ENCODE measurements at places on chromosomes 12 and 14. TPM values are rescaled to one million over a fixed set of nuclear protein-coding genes. Genes with fewer than 3 reads are reported as not detected.

ANKS1B gene
- 1.3 TPM for total RNA-seq

MAPKAPK5 gene
- total RNA-seq, result 80.2 TPM

GPR162 gene
- 0.21 TPM for total RNA-seq

PLEKHG7 gene
- total RNA-seq, result not detected

KLHL33 gene
- total RNA-seq, result not detected

LBHD2 gene
- total RNA-seq, result not detected

KRT73 gene
- total RNA-seq, result 0.09 TPM

SDSL gene
- total RNA-seq, result 0.61 TPM

RAD9B gene
- 0.95 TPM for total RNA-seq

TPH2 gene
- not detected for total RNA-seq

IFI27 gene
- total RNA-seq, result 67.3 TPM

PRIMA1 gene
- total RNA-seq, result not detected

STAC3 gene
- 5.5 TPM for total RNA-seq

LRP1-AS gene
- not detected for total RNA-seq

SLC22A17 gene
- 2.3 TPM for total RNA-seq

GRCh38 chr12:74602881-74603672 is 65.4 kb downstream of the ATXN7L3B start:
- DNase-seq, result no peak
- H3K4me1 ChIP-seq, result no peaks in the 10 kb centered on the region
- H3K27me3 ChIP-seq, result no peaks in the 10 kb centered on the region
- no peak overlapping the region for H3K27ac ChIP-seq
- no peaks in the 10 kb centered on the region for H3K36me3 ChIP-seq

- peaks cover 1% of the 10 kb centered on the region for H3K27me3 ChIP-seq
- peaks cover 16% of the 10 kb centered on the region for H3K4me1 ChIP-seq
- H3K4me3 ChIP-seq, result peak overlapping the region; percentile 98
Observed at GRCh38 chr12:98592825-98593322, 612 bp upstream of the SLC25A3 start.

DNA sequence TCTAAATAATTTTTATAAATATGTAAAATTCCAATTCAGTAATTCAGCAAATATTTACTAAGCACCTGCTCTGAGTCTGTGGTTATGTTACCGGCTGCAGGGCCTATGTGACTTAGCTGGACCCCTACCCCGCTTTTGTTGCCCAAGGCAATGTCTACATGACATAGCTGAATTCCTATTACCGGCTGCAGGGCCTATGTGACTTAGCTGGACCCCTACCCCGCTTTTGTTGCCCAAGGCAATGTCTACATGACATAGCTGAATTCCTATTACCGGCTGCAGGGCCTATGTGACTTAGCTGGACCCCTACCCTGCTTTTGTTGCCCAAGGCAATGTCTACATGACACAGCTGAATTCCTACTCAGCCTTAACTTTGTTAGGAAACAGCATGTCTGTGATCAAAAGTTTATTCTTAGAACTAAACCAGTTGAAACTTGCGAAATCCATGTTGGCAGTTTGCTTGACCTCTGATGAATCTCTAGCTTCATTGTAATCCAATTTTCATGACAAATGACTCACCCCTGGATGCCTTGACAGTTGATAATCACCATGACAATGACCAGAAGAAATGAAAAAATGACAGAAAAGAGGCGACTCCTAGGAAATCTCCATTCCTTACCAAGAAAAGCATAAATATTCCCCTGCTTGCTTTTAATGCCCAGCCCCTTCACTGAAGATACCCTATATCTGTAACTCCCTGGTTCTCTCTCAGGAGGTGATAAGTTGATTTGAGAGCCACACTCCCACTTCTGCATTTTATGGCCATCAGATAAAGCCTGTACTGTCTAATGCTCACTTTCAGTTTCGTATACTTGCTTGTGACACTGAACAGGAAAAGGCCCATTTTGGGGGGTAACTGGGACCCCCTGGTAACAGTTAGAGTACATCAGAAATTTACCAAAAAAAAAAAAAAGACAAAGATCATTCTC is 148.4 kb upstream of the SYT10 start:
- H3K27ac ChIP-seq, result no peak overlapping the region
- H3K4me3 ChIP-seq, result no peak overlapping the region
- no peaks in the 10 kb centered on the region for H3K27me3 ChIP-seq
- no peak for DNase-seq

- no peak overlapping the region for H3K4me3 ChIP-seq
- H3K27ac ChIP-seq, result no peak overlapping the region
- H3K36me3 ChIP-seq, result no peaks in the 10 kb centered on the region
Observed at GRCh38 chr12:66879409-66879808, 200.5 kb upstream of the GRIP1 start.

DNA sequence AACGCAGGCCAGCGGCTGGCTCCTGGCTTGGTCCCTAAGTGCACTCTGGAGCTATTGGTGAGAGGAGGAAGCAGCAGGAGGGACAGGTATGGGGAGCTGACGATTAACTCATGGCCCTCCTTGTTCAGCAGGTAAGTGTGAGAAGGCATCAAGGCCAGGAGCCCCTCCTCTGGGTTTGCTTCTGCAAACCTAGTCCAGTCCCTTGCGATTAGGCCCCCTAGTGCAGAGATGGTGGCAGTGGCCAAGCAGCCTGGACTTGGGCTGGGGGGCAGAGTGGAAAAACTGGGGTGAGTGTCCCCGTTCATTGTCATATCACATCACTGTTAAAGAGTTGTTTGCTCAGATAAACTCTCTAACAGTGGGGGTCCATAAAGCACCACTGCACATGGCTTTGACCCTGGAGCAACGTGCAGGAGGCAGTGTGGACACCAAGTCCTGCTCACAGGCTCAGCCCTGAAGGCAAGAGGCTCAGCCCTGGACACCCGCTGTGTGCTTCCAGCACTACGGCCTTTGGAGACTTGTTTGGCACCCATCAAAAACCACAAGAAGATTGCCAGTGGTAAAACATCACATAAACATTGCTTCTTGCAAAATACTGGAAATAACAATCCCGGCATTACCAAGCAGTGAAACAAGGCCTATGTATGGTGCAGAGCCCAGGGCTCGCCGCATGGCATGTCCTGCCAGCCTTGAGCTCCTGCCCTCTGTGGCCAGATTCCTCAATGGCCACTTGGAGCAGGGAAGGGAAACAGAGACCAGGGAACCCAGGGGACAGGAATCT is 184.3 kb upstream of the RTL1 start:
- DNase-seq, result no peak
- no peaks in the 10 kb centered on the region for H3K4me1 ChIP-seq
- H3K27ac ChIP-seq, result no peak overlapping the region

DNA sequence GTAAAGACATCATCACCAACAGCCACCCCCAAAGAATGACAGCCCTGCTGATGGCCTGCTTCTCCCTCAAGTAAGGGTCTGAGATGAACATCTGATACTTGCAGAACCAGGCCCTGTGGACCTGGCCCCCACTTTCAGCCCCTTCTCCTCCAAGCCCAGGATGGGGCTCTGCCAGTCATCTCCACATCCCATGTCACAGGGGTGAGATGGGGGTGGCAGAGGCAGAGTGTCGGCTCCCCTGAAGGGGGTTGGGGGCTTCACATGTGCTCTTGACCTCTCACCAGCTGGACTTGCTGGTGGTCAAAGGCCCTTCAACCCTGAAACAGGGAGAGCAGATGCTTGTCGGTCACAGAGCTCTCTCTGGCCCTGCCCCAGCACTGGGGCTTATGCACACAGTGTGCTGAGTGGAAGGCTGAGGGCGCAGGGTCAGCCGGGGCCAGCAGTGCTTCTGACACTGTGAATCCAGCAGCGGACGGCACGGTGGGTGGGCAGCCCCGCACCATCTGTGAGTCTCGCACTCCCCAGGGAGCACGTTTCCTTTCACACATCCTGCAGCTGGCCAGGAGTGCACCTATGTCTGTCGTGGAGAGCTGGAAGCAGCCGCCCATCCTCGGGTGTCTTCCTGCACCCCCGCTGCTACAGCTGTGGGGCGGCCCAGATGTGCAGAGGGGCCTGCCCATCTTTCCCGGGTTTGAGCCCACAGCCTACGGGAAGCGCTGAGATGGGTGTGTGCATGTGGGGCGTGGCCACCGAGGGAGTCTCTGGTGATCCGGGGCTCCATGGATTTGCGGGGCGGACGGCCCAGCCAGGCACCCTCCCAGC is 94.3 kb downstream of the ADGRD1 start:
- no peaks in the 10 kb centered on the region for H3K27me3 ChIP-seq
- no peak for DNase-seq

DNA sequence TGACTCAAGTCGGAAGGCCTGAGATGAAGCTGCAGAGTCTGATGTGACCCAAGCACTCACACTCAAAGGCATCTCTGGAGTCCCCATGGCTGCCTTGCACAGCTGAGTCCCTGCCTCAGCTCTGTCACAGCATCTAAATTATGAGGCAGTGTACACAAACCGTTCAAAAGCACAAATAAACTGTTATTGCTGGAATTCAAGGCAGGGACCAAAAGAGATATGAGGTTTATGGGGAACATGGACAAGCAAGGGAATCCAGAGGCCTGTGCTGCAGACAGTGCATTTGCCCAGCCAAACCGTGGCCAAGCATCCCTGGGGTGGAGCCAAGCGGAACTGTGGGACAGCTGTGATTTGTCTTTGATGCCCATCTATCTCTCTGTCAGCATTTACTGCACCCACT is 91.3 kb downstream of the RPS29 start:
- no peak overlapping the region for H3K4me3 ChIP-seq
- no peaks in the 10 kb centered on the region for H3K4me1 ChIP-seq
- no peak overlapping the region for H3K27ac ChIP-seq
- no peak for DNase-seq

DNA sequence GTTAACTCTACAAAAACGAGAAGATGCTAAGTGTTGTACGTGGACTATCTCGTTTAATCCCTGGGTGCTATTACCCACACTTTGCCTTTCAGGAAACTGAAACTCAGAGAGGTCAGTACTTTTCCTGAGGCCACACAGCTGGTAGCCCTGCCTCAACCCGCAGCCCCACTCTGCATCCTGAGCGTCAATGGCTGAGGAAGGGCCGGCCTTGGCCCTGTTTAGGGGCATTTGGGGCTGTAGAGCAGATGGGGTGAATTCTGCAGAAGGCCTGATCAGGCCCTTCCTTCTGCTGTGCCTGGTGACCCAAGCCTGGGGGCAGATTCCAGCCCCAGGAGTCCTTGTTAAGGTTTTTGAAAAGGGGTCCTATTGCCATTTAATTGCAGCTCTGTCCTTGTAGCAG is 3.7 kb upstream of the CCDC197 start:
- DNase-seq, result no peak
- no peaks in the 10 kb centered on the region for H3K36me3 ChIP-seq
- H3K27ac ChIP-seq, result no peak overlapping the region
- no peak overlapping the region for H3K4me3 ChIP-seq
- H3K4me1 ChIP-seq, result peaks cover 44% of the 10 kb centered on the region

GRCh38 chr12:114018669-114019068 is 52.5 kb upstream of the RBM19 start:
- H3K27me3 ChIP-seq, result no peaks in the 10 kb centered on the region
- DNase-seq, result no peak
- H3K4me1 ChIP-seq, result no peaks in the 10 kb centered on the region
- H3K27ac ChIP-seq, result no peak overlapping the region
- no peak overlapping the region for H3K4me3 ChIP-seq

- peak overlapping the region; percentile 74 for H3K27ac ChIP-seq
- H3K4me1 ChIP-seq, result peaks cover 12% of the 10 kb centered on the region
- H3K27me3 ChIP-seq, result peaks cover 68% of the 10 kb centered on the region
- H3K36me3 ChIP-seq, result no peaks in the 10 kb centered on the region
- peak overlapping the region; percentile 87 for H3K4me3 ChIP-seq
Observed at GRCh38 chr12:15788233-15789219, 662 bp downstream of the EPS8 start.

DNA sequence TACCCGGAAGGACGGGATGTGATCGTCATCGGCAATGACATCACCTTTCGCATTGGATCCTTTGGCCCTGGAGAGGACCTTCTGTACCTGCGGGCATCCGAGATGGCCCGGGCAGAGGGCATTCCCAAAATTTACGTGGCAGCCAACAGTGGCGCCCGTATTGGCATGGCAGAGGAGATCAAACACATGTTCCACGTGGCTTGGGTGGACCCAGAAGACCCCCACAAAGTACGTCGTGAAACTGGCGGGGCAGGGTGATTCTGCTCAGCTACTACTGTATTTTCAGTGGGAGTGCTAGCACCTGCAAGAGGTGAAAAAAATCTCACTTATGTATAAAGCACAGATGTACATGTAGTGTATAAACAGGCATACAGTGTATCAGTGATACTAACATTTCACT is 62.9 kb downstream of the FOXN4 start:
- H3K36me3 ChIP-seq, result no peaks in the 10 kb centered on the region
- H3K27me3 ChIP-seq, result no peaks in the 10 kb centered on the region
- H3K27ac ChIP-seq, result no peak overlapping the region
- no peak for DNase-seq
- H3K4me1 ChIP-seq, result peaks cover 4% of the 10 kb centered on the region

DNA sequence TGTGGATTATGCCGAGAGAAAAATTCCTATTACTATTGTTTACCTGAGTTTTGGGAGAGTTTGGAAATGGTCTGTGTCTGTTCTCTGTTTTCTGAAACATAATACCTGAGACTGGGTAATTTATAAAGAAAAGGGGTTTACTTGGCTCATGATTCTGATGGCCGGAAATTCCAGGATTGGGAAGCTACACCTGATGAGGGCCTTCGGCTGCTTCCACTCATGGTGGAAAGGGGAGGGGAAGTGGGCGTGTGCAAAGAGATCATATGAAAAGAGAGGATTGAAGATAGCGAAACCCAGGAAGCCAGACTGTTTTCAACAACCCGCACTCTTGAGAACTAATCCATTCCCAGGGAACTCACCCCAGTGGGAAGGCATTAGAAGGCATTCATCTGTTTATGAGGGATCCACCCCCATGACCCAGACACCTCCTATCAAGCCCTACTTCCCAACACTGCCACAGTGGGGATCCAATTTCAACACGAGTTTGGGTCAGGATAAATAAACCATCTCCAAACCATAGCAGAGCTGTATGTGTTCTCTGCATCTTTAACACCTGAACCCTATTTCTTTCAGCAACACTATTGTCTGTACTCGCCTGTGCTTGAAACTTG is 51.1 kb downstream of the APAF1 start:
- H3K4me3 ChIP-seq, result no peak overlapping the region
- no peaks in the 10 kb centered on the region for H3K27me3 ChIP-seq
- H3K4me1 ChIP-seq, result peaks cover 19% of the 10 kb centered on the region
- peaks cover 56% of the 10 kb centered on the region for H3K36me3 ChIP-seq
- H3K27ac ChIP-seq, result no peak overlapping the region

DNA sequence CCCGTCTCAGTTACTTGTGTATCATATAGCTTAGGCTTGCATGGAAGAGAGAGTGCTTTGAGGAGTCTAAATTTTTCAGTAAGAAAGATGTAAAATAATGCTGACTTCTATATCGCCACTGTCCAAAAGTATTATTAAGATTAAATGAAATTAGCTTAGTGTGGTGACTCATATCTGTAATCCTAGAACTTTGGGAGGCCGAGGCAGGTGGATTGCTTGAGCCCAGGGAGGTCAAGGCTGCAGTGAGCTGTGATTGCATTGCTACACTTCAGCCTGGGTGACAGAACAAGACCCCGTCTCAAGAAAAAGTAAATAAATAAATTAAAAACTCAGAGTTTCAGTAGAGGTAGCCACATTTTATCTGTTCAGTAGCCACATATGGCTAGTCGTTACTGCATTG is 23.3 kb downstream of the PAPOLA start:
- H3K36me3 ChIP-seq, result peaks cover 45% of the 10 kb centered on the region
- no peak for DNase-seq
- no peak overlapping the region for H3K27ac ChIP-seq
- no peak overlapping the region for H3K4me3 ChIP-seq
- H3K27me3 ChIP-seq, result no peaks in the 10 kb centered on the region

GRCh38 chr12:94284046-94284445 is 135.7 kb downstream of the PLXNC1 start:
- no peak for DNase-seq
- no peak overlapping the region for H3K27ac ChIP-seq
- peaks cover 63% of the 10 kb centered on the region for H3K36me3 ChIP-seq
- H3K4me3 ChIP-seq, result no peak overlapping the region

- H3K36me3 ChIP-seq, result no peaks in the 10 kb centered on the region
- no peak overlapping the region for H3K27ac ChIP-seq
- H3K27me3 ChIP-seq, result no peaks in the 10 kb centered on the region
- H3K4me1 ChIP-seq, result no peaks in the 10 kb centered on the region
Observed at GRCh38 chr14:68538639-68539038, 254.2 kb downstream of the ZFP36L1 start.

All from activated CD4-positive, alpha-beta T cell treated with anti-CD3 and anti-CD28 coated beads, Interleukin-2, amount 10 ng/mL, durations not matched to agents 24 days and 14 days (primary cell).